ENCODE measurements at places on chromosomes 4 and X.
A peak's percentile ranks its signal among the peaks of the same experiment; 100 is the strongest.

DNA sequence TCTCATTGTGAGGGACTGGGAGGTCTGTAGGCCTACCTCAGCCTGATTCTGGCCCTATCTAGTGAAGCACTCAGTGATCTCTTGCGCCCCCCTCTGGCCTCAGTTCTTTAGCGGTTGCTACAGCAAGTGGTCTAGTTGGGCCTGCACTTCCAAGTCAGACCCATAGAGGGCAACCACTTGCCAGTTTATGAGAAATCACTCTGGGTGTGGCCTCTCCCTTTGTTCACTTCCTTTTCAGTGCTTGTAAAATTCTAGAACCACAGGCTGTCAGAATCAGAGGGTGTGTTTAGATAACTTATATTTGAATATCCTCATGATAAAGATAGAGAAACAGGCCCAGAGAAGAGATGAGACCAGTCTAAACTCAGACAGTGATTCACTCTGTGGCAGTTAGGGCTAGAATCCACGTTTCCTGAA, 60.9 kb upstream of the LAS1L start:
- peak; percentile 84 for DNase-seq

GRCh38 chr4:168509786-168510185, 12.9 kb downstream of the PALLD start:
- DNase-seq = peak; percentile 64

GRCh38 chr4:47500776-47501175, 15.7 kb downstream of the ATP10D start:
- DNase-seq = no peak

- peak; percentile 4 for DNase-seq
Measured at GRCh38 chrX:54891573-54891972, 29.1 kb upstream of the TRO start.

DNA sequence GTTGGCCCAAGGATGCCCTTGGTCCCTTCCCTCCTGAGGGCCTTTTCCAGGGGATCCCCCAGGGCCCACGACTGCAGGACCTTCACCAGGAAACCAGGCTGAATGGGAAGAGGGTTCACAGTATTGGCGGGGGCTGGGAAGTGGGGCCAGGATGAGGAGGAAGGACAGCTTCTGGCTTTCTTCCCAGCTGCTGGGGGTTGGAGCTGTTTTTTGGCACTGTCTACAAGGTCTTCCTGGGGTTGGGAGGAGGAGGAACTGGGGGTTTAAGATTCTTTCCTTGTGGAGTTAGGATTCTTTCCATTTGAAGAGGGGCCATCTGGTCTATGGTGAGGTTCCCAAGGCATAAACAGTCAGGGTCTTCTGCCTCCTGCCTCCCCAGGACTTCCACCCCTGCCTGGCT, 64.8 kb downstream of the KIF4A start:
- DNase-seq = no peak

DNA sequence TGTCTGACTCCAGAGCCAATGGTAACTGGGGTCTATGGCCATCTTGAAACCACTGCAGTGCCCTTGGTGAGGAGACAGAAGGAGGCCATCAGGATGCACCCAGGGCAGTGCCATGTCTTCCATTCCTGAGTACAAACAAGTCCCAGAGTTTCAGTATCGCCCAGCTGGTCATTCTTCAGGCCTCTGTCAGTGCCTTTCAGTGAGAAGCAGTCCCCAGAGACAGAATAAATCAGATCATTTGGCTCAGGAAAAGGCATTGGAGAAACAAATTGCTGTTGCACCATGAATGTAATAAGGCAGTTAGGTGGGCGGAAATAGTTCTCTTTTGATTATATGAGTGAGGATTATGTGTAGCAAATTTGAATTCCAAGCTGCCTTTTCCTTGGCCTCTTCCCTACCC, 21.3 kb downstream of the ADGRG4 start:
- DNase-seq = no peak

DNA sequence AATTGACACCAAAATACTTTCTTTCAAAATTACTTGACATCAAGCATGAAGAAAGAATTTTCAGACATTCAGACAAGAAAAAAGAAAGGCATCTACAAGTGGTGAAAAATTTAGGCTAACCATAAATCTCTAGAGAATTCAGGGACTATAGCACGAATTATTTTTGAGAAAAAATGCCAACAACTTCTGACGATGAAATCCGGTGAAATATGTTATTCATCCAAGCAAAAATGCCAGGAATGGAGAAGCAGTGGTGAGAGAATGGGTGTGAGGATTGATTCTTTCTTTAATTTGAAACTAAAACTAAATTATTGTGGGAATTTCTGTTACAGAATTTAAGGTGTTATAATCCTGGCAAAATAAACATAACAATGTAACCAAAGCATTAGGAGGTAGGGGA, 69.4 kb upstream of the SORBS2 start:
- no peak for DNase-seq

GRCh38 chr4:189436207-189436606, 504.5 kb upstream of the FRG1 start:
- DNase-seq = no peak

- DNase-seq = no peak
Measured at GRCh38 chr4:76874176-76874575, 23.8 kb downstream of the SOWAHB start.

- no peak for DNase-seq
Measured at GRCh38 chr4:14910411-14910810, 91.9 kb upstream of the CPEB2 start.

GRCh38 chrX:2913118-2913517, 16.0 kb downstream of the ARSD start:
- no peak for DNase-seq

DNA sequence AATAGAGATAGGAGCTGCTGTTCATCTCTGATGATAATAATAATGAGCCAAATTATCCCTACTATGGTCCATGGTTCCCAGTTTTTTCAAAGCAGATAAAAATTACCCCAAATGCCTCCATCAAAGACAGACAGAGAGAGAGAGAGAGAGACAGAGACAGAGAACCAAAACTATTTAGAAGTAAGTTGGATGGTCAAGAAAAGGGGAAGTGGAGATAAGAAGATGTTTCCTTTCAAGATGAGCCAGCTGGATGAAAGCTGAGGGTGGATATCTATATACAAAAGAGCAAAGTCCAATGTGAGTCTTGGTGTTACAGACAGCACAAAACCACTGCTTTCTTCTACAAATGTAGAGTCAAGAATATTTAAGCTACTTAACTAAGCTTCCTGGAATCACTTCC, 173.9 kb downstream of the GRIA3 start:
- DNase-seq = no peak

GRCh38 chrX:18119856-18120255, 100.8 kb downstream of the BEND2 start:
- DNase-seq = no peak

- DNase-seq = no peak
Measured at GRCh38 chr4:116664198-116664597, 421.2 kb downstream of the TRAM1L1 start.

- DNase-seq = no peak
Measured at GRCh38 chr4:131441004-131441688, 1707.9 kb upstream of the PCDH10 start.

DNA sequence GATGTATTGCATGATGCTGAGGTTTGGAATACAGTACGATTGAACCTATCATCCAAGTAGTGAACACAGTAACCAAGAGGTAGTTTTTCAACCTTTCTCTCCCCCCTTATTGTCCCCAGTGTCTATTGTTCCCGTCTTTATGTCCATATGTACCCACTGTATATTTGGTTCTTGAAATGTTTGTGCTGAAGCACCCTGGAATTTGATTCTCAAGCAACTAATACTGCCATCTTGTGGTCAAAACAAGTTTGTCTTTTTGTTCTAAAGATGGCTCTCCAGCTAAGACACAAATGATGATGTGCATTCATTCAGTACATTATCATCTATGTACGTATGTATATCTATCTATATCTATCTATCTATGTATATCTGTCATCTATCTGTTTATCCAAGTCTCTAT, 33.5 kb upstream of the DCX start:
- DNase-seq = no peak

- no peak for DNase-seq
Measured at GRCh38 chr4:174012886-174013259, 270.6 kb downstream of the FBXO8 start.

GRCh38 chr4:1991596-1992434, 17.0 kb downstream of the NELFA start:
- no peak for DNase-seq

- no peak for DNase-seq
Measured at GRCh38 chr4:121336706-121337105, 44.1 kb downstream of the QRFPR start.

- no peak for DNase-seq
Measured at GRCh38 chr4:123495530-123495929, 98.9 kb downstream of the SPRY1 start.

GRCh38 chrX:1659664-1660461, 45.0 kb downstream of the ASMT start:
- DNase-seq = no peak

DNA sequence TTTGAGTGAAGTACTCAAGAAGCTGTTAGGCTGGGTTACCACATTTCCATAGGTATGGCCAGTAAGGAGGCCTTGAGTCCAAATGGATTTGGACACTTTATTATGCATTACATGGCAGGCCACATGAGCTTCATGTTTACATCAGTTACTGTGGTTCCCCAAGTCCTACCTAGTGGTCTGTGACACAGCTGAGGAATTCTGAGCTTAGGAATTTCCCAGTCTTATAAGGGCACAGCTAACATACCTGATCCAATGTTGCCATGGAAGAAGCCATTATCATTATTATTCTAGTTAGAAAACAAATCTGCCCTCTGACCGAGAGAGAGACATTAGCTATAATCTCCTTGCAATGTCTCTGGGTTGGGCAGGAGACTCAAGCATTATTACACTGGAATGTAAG, 174.4 kb upstream of the NUDT10 start:
- no peak for DNase-seq

- DNase-seq = no peak
Measured at GRCh38 chrX:68699960-68700746, 52.7 kb downstream of the STARD8 start.

DNA sequence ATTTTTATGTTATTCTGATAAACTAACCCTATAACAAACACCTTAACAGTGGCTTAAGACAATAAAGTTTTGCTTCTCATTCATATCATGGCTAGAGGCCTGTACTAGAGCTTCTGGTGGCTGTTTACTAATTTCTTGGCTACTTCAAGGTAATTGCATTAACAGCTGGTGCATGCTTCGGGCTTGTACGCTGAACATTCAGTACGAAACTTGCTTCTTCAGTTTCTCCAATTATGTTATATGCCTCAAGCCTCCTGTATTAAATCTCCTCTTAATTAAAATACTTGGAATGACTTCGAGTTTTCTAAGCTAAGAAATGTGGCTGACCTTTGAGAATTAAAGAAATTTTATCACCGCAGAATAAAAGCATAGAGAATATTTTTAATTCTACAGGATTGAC, 138.9 kb upstream of the TRAM1L1 start:
- no peak for DNase-seq

DNA sequence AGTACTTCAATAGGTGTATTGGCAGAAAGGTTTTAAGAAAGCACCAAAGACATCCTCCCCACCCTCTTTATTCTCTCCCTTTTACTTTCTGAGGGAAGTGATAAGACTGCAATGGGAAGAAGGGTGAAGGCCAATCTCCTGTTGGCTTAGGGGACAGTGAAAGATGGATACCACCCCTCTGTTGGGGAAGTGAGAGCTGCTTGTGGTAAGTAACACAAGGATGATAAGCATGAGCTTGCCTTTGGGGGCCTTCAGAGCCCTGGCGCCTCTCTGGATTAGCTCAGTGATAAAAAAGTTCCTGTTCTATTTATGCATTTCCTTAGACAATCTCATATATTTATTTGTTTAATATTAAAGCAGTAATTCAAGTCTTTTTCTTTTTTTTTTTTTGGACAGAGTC, 5.2 kb upstream of the KLF8 start:
- DNase-seq = no peak

- DNase-seq = no peak
Measured at GRCh38 chr4:60482921-60483351, 717.2 kb upstream of the ADGRL3 start.

- DNase-seq = no peak
Measured at GRCh38 chrX:124467202-124467601, 120.8 kb downstream of the SH2D1A start.

GRCh38 chr4:167052631-167053091, 181.6 kb downstream of the SPOCK3 start:
- DNase-seq = no peak

GRCh38 chr4:8592366-8593263, at the start of gene CPZ:
Gene CPZ, plus strand, starts transcription at chr4:8592765. Its CDS starts 69 bp downstream, at chr4:8592834.
- DNase-seq = no peak

- DNase-seq = no peak
Measured at GRCh38 chr4:185911556-185912064, 99.6 kb upstream of the SORBS2 start.

DNA sequence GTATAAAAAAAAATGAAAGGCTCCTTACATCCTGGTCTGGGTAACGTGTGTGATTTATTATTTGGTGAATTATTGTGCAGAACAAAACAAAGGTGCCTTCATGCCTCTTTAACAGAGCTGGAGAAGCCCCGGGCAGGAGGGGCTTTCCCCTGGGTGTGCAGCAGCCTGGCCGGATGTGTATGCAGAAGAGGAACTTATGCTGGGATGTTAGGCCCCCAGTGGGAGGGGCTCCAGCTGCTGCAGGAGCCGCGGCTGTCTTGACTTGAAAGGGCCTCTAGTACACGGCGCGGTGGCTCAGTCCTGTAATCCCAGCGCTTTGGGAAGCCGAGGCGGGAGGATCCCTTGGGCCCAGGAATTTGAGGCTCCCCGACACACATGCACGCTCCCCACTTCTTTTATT, 16.0 kb downstream of the CCNQ start:
- peak; percentile 58 for DNase-seq

DNA sequence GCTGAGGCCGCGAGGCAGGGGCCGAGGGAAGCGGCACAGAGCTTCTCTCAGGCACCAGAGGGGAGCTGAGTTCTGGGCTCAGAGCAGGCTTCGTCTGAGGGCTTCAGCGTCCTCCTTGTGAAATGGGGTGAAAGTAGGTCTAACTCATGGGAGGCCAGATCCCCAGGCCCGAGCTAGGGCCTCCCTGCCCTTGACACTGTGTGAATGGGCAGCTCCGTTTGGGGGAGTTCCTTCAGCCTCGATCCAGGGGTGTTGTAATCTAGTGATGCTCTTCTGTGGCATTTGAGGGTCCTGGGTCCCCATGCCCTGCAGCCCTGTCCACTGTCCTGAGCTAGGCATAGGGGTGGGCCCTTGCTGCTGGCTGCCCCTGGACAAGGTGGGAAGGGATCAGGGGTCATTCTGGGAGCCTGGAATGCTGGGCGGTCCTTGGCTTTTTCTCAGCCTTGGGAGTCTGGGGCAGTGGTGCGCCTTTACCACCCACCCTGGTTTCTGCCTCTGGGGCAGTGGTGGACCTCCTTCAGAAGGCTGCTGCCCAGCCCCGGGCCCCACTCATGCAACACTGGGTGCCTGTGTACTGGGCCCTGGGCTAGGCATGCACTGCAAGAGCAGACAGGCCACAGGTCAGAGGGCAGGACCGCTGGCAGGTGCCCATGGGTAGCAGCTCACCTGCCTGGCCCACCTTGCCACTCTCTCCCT, 4.1 kb downstream of the SH3BP2 start:
- no peak for DNase-seq

GRCh38 chrX:132861076-132861475, 97.4 kb downstream of the HS6ST2 start:
- DNase-seq = no peak

Data from T-helper 2 cell treated with Interferon-gamma antibody and Interleukin-4, amounts not matched to agents 5 μg/mL and 100 μg/mL, for 36 hours (primary cell).